CD4-positive, CD25-positive, alpha-beta regulatory T cell (primary cell): ENCODE measurements at places on chromosomes 3 and 15.

GRCh38 chr15:59329570-59330350 is 42.9 kb downstream of the MYO1E start:
- DNase-seq, result no peak

DNA sequence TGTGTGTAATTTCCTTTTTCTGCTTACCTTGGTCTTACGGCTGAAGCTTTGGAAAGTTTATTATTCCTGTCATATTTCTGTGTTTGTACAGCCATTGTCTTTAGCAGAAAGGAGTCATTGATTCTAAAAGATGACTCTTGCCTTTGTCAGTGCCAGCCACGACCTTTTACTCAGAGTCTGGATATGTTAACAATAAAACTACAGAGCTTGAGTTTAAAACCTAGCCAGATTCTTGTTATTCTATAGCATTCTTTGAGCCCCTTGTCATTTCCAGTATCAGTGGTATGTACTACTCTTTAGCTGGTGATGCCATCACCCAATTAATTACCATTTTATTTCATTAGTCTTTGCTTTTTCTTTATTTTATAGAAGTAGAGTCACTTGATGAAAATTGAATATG is 142.4 kb downstream of the TCF12 start:
- DNase-seq, result no peak

- no peak for DNase-seq
These were observed 5.4 kb downstream of the CORO2B start for GRCh38 chr15:68583936-68584755.

GRCh38 chr15:35281515-35281914 is 196.4 kb upstream of the NANOGP8 start:
- DNase-seq, result no peak
